ENCODE measurements at places on chromosomes 6 and 20. TPM values are rescaled to one million over a fixed set of nuclear protein-coding genes. Genes with fewer than 3 reads are reported as not detected.
A peak's percentile ranks its signal among the peaks of the same experiment; 100 is the strongest.

Gene PLAGL1
- total RNA-seq: 14.3 TPM

GRCh38 chr6:170290296-170291128 lies at the start of gene DLL1:
DLL1 (minus strand) TSS chr6:170291078; CDS start chr6:170290139, 939 bp downstream.
- peak; percentile 78 for DNase-seq

GRCh38 chr20:20658871-20659431 lies 53.5 kb downstream of the RALGAPA2 start:
- DNase-seq: no peak

- no peak for DNase-seq
These were observed 169.9 kb upstream of the CST7 start for GRCh38 chr20:24779131-24779530.

All from left cardiac atrium (tissue), 4 donors.